ENCODE measurements at places on chromosomes 5 and 9.

DNA sequence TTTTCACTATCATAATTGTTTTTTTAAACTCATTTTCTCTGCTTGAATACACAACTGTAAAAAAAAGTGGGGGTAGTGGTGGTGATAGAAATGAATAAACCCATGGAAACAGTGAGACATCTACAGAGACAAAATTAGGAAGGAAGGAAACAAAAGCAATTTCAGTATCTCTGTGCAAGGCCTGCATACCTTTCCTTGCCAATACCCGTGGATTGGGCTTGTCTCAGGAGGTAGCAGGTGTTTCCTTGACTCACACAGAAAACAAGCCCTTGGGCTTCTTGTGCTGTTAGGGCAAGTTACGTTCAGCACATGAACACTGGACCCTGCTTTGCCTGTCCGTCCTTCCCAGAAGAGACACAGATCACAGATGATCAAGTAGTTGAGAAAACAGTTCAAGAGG lies 372.2 kb downstream of the ZSWIM6 start:
- DNase-seq = no peak

DNA sequence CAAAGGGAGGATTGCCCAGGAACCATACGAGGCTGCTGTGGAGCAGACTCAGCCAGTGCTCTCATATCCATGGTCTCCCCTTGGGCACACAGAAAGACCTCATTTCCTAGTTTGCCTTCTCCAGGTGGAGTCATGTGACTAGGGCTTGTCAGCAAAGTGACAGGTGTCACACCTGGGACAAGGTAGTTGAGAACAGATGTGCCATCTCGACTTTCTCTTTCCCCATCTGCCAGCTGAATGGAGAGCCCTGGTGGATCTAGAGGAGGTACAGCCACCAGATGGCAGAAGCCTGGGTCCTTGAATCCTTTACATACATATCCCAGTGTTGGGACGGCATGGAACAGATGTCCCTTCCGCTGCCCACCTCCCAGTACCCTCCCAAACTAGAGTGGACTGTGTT lies 42.9 kb upstream of the ALDOB start:
- no peak for DNase-seq

DNA sequence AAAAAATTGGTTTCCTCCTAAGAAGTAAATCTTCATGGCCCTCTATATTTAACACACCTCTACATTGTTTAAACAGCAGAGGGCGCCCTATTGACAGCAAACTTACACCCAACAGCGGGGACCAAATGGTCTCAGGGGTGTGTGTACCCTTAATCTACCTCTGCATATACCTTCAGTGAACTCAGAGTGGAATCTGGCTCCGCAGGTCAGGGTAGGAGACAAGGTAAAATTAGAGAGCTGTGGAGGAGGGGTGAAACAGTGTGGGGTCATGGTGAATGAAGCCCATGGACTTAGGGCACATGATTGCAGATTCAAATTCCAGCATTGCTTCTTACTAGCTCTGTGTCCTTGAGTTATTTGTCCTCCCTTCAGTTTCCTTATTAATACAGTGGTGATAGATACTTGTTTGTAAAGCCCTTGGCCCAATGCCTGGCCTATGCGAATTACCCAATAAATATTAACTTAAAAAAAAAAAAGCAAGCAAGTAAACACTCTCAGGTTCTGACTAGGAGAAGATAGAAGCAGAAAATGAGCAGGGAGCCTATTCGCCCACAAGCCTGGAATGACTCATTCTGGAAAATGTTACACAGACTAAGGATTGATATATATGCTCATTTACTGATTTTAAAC lies 122.9 kb downstream of the CAVIN4 start:
- DNase-seq = peak; percentile 58

GRCh38 chr5:3601911-3602782 lies 6.5 kb downstream of the IRX1 start:
- peak; percentile 62 for DNase-seq

DNA sequence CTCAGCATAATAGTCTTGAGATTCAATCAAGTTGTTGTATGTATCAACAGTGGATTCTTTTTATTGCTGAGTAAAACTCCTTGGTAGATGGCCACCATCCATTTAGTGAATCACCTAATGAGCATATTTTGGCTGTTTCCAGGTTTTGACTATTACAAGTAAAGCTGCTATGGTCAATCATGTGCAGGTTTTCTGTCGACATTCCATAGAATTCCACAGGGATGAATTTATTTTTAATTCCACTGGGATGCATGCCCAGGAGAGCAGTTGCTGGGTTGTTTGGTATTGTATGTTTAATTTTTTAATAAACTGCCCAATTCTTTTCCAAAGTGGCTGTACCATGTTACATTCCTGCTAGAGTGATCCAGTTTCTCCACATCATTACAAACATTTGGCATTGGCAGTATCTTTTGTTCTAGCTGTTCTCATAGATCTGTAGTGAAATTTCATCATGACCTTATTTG lies 10.5 kb upstream of the S1PR3 start:
- no peak for DNase-seq

DNA sequence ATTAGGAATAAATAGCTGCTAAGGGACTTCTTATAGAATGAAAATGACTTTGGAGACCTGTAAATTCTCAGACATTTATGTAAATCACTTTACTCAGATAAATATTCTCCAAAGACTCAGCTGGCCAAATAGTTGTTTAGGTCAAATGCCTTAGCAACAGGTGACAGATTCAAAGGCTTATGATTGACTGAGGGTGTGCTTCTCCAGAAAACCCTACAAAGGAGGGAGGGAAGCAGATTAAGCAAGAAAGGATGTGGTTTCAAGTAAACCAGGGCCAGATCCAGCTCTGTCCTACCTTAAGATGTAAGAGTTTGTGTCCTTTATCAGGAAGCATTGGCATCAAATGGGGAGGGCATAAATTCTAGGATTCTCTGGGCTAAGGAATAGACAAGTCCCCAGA lies 433.0 kb downstream of the TLE1 start:
- no peak for DNase-seq

DNA sequence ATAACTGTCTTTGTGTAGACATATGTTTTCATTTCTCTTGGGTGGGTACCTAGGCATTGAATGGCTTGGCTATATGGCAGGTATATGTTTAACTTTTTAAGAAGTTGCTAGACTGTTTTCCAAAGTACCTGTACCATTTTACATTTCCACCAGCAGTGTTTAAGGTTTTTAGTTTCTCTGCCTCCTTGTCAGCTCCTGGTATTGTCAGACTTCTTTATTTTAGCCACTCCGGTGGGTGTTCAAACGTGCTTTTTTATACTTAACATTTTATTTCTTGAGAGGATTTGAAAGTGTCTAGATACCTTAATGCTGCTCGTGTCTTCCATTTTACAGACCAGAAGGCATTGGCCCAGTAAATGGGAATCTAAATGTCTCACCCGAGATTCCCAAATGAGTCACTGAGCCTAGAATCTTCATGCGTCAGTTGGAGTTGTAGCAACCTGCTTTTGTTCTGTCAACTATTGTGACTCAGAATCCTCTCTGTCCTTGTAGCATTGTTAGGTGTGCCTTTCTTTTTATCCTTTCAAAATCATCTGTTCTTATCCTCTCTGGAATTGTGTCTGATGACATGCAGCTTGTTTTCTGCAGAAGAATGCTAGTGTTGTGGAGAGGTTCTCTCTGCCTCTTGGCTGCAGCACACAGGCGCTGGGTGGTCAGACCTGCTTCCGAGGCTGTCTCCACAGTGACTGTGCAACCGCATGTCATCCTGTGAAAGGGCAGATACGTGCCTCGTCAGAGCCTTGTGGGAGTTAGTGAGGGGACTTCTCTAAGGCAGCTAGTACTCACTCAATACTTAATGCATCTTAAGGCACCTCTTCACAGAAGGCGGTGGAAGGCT lies 291.8 kb downstream of the AOPEP start:
- DNase-seq = no peak

GRCh38 chr9:14395317-14396082 lies 81.6 kb upstream of the NFIB start:
- no peak for DNase-seq

- DNase-seq = no peak
Observed at GRCh38 chr5:1262381-1262780, 32.5 kb downstream of the TERT start.

DNA sequence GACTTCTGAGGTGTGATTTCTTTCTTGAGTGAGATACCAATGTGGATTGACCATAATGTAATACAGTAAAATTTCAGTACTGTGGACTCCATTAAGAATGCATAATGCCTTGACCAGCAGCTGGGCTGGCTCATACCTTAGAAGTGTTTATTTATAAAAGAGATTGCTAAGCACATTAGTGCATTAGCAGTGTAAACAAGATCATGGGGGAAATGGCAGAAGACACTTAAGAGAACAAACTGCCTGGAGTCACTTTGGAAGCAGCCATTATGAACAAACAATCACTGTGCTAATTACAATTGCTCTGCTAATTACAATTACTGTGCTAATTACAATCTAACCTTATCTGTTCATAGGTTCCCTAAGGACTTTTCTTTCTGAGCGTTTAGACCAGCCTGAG lies 104.2 kb downstream of the TRIM32 start:
- no peak for DNase-seq

GRCh38 chr5:142935014-142935413 lies 164.8 kb downstream of the ARHGAP26 start:
- no peak for DNase-seq

GRCh38 chr5:107517185-107518033 lies 153.3 kb downstream of the EFNA5 start:
- DNase-seq = no peak

- DNase-seq = no peak
Observed at GRCh38 chr5:179768326-179769085, 25.3 kb upstream of the LTC4S start.

GRCh38 chr5:144464306-144464705 lies 293.6 kb downstream of the KCTD16 start:
- DNase-seq = no peak

GRCh38 chr5:140855772-140856674 lies at the start of gene PCDHA10:
TSS of gene PCDHA10 (plus strand) at chr5:140855897. CDS start at chr5:140856049, 152 bp downstream.
- no peak for DNase-seq

DNA sequence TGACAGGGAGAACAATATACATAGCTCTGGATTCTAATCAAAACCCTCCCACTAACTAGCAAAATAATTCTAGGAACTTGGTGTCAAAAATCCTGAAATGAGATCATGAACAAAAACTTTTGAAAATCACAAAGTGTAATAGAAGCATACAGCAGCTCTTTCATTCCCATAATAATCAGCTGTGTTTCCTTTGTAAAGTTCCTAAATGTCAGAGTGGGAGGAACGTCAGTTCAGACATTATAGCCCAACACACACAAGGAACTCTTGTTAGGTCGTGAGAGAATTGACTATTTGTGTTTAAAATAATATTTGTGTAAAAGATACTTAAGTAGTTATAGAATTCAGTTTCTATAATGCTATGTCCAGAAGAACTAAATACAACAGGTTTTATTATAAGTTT lies 312.8 kb downstream of the SEMA5A start:
- no peak for DNase-seq

GRCh38 chr5:42666869-42667268 lies 89.7 kb upstream of the CCDC152 start:
- no peak for DNase-seq

GRCh38 chr9:133224762-133225161 lies 15.7 kb upstream of the OBP2B start:
- no peak for DNase-seq

- DNase-seq = no peak
Observed at GRCh38 chr9:16461137-16461840, 409.2 kb downstream of the BNC2 start.

DNA sequence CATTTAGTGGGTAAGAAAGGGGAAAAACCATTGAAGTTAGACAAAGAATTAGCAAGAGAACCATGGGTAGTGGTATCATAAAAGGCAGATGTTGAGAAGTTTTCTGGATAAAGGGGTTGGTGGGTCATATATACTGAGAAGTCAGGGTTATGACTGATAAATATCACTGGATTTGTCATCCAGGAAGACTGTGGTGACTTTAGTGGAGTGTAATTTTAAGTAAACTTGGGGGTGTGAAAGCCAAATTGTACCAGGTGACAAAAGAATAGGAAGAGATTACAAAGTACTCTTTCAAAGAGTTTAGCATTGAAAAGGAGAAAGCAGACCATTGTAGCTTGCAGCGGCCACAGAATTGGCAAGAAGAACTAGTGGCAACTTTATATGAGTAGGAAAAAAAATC lies 315.2 kb upstream of the DMAC1 start:
- no peak for DNase-seq

DNA sequence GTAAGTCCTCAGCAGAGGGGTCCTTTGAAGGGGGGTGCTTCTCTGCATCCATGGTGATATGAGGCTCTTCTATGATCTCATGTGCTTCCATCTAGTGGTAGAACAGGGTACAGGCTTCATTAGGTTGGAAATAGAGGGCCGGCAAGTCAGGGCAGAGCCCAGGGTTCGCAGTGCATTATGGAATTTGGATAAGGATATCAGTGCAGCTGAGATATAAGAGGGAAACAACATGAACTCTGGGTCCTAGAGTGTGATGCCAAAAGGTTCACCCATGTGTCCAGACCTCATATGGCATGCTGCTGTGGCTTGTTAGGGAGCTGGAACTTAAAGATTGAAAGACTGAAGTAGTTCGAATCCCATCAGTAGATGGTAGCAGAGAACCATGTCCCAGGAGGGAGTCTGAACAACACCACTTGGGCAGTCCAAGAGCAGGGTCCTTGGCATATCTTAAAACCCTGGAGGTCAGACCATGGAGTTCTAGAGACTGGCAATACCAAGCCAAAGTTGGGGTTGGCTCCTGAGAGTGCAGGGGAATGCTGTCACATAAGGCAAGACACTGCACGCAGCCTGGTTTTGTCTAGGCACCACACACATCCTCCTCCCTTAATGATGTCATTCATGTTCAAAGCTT lies 2.3 kb downstream of the FAM221B start:
- DNase-seq = no peak

DNA sequence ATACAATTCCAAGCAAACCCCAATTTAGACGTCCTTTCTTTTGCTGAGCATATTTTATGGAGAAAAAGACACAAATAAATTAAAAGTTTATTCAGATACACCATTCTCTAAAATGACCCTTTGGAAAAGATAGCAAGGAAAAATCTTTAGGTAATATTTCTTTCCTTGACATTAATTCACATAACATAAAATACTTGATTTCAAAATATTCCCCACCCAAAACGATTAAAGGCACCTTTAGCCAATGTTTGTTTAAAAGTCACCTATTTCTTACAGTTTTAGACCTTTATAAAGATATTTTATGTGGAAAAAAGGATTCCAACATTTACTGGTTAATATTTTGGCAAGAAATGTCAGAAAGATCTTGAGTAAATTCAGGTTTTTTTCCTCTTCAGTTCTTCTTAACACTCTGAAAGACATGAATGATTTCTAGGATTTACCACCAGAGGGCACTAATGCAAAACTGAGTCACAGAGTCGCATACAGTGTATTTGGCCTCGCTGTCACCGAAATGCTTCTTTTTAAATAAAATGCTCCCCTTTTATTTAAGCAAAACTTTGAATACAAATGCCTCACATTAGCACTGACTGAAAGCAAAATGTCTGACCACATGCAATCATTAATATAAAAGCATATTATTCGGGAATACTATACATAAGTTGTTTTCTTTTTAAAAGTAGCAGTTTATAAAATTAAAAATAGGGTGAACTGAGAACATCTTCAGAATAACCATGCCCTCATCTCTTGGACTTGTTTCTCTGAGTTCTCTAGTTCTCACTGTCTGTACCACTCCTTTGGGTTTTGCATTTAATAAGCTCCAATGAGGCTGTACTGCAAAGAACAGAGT lies 122.5 kb downstream of the SLC1A3 start:
- no peak for DNase-seq

Data from ecto neural progenitor cell (in vitro differentiated cells).